ENCODE measurements at places on chromosomes 12 and 14. TPM values are rescaled to one million over a fixed set of nuclear protein-coding genes. Genes with fewer than 3 reads are reported as not detected.

GRCh38 chr12:95130096-95130495, 56.7 kb upstream of the NR2C1 start:
- DNase-seq = no peak

- DNase-seq = no peak
These were observed 3.3 kb upstream of the TMEM117 start for GRCh38 chr12:43832463-43833168.

RND1 gene
- 0.29 TPM for total RNA-seq

DNA sequence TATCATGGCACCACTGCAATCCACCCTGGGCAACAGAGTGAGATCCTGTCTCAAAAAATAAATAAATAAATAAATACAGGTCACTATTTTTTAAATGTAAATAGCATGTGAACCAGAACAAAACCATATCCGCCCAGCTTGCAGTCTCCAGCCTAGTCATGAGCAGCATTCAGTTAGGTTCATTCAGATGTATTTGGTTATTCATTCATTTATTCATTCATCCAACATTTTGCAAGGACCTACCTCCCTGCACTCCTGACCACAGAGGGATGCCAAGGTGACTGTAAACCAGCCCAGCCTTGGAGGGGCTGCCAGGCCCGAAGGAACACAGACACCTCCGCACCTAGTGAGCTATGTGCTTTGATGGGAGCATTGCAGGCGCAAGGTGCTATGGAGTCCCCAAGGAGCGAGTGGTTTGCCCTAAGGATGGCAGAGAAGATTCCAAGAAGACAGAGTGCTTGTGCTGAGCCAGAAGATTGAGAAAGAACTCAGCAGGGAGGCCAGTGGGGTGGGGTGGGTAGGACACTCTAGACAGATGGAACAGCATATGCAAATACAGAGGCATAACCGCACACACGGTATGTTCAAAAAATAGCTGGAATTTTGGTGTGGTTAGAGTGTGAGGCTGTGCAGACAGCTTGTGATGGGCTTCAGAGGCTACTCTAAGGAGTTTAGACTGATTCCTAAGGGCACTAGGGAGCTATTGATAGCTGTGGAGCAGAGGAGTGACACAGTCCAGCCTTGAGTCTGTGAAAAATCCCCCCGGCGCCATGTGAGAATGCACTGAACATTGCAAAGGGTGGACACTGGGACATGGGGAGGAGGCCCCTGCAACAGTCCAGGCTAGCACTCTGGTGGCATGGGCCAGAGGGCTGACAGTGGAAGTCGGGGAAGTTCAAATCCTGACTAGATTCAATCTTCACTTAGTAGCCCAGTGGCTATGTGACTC, 11.7 kb downstream of the DTX1 start:
- DNase-seq = no peak

GRCh38 chr12:114986178-114986714, 302.3 kb upstream of the TBX3 start:
- no peak for DNase-seq

LMO3 gene
- 74.1 TPM for total RNA-seq

LRRC10 gene
- not detected for total RNA-seq

- no peak for DNase-seq
These were observed 782 bp upstream of the PIWIL1 start for GRCh38 chr12:130336723-130337487.

DNA sequence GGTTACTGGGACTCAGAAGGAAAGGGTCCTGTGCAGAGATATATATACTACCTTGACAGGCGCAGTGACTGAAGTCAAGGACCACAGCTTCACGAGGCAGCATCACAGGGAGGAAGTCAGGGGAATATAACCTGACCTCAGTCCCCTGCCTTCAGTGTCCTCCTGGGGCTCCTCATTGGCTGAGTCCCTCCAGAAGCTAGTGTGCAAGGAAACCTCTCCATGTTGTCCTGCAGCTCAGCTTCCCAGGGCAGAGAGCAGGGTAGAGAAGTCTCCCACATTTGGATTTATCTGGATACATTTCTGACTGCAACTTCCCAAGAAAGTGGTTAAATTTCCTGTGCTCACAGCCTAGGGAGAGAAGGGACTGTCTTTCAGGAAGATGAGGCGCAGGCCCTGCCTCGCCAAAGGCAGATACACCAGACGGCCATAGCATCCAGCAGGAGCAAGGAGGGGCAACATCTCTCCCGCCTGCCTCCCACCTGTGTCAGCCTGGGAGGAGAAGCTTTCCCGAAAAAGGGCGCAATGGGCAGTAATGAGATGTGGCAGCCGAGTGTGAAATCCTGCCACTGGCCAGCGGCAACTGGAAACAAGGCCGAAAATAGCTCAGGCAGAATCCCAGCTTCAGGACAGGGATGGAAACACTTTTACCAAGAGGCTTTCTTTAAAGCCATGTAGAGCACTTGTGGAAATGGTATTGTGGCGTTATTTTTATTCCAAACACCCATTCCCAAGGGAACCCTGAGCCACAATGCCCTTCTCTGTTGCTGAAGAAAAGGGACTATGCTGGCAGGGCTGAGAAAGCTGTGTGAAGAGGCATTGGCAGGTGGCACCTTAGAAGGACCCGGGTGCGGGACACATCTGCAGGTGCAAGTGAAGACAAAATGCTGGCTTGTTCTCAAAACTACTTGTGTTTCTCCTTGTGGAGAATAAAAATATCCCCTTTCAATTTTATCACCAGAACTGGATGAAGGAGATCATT, 54.9 kb upstream of the HIF1A start:
- no peak for DNase-seq

DNA sequence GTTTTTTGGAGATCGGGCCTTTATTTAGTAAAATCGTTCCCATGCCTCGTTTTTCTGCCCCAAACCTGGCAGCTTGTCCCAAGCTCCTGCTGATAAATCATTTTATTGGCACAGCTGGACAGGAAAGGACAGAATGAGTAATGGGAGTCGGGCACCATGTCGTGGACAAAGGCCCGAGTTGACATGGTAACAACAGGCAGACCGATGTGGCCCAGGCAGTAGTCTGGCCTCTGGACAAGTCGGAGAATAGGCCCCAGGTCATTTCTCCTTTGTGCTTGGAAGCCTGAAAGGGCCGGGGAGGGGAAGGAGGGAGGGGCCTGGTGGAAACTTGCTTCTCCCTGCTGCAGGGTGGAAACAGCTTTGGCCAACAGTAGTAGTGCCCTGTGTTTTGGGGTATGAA, 234.9 kb downstream of the SUDS3 start:
- no peak for DNase-seq

DNA sequence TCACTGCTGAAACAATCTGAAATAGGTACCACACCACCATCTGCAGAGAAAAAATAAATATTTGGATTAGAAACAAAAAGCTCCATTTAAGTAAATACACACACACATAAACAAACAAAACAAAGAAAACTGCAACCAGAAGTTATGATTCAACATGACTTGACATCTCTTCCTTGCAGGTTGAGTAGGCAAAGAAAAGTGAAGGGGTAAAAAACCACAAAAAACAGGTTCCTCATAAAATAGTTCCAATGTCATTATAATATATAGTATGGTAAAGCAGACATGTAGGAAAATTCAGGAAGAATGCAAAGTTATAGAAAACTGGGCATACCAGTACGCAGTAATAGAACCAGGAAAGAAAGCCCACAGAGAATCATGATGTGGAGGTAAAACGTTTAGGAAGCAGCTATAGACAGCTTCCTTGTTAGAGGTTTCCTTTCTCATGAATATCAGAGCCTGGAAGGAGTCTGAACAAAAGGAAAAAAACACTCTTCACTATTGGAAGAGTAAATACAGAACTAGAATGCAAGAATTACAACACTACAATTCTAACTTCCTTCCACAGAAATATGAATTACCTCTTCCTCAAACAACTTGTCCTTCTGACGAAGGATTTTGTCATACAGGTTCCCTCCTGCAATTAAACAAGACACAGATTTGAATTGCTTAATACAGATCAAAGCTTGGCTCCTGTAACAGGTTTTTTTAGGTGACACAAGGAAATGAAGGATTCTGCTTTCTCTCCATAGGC, 6.1 kb downstream of the NEK9 start:
- DNase-seq = no peak

DNA sequence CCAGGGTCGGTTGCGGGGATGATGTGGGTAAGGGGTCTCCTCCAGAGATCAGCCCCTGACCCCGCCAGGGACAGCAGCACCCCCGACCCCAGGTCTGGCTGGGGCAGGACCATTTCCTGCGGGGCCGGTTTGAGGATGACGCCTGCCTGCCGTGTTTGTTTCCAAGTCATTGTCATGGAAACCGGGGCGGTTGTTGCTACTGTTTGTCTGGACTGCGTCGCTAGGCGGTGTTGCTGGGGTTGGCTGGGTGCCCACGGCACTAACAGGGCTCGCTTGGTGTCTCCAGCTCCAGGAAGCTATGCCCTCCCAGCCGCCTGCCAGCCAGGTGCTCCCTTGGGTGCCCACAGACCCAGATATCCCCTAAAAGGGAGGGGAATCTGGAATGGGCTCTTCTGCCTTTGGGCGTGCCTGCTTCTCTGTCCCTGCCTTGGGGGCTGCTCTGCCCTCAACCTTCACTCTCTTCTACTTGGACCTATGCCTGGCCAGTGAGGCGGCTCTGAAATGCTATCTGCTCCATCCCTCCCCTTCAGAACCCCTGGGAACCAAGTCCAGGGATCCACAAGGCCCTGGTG, 4.7 kb upstream of the CRIP1 start:
- DNase-seq = peak; percentile 99

TAS2R42 gene
- not detected for total RNA-seq

- no peak for DNase-seq
These were observed 16.5 kb downstream of the ITPK1 start for GRCh38 chr14:93099196-93099595.

GALNT16 gene
- 23.4 TPM for total RNA-seq

DNA sequence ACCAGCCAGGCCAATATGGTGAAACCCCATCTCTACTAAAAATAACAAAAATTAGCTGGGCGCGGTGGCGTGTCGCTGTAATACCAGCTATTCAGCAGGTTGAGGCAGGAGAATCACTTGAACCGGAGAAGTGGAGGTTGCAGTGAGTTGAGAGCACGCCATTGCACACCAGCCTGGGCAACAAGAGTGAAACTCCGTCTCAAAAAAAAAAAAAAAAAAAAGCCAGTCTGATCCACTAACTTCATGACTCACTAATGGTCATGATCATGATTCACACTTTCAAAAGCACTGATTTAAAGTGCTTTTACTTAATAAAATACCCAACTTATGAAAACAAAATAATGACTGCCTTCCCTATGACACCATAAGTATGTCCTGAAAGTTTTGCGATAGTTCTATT, 38.4 kb upstream of the CPM start:
- DNase-seq = no peak

All from posterior vena cava (tissue), 2 donors.